Stomach (tissue), 19 donors: ENCODE measurements at places on chromosomes 5 and 9. TPM values are rescaled to one million over a fixed set of nuclear protein-coding genes. Genes with fewer than 3 reads are reported as not detected.

GRCh38 chr9:131220485-131220884 is 55.8 kb downstream of the FAM78A start:
- DNase-seq: no peak
- peaks cover 79% of the 10 kb centered on the region for H3K36me3 ChIP-seq
- no peak overlapping the region for H3K4me3 ChIP-seq

GRCh38 chr9:109454041-109454440 is 44.1 kb downstream of the PTPN3 start:
- no peak overlapping the region for H3K27ac ChIP-seq
- H3K4me3 ChIP-seq: no peak overlapping the region
- peaks cover 14% of the 10 kb centered on the region for H3K36me3 ChIP-seq
- H3K4me1 ChIP-seq: peaks cover 13% of the 10 kb centered on the region

GRCh38 chr9:137168904-137169856 is 671 bp downstream of the LRRC26 start:
- no peaks in the 10 kb centered on the region for H3K36me3 ChIP-seq
- peaks cover 100% of the 10 kb centered on the region for H3K27me3 ChIP-seq
- H3K4me1 ChIP-seq: peaks cover 55% of the 10 kb centered on the region
- DNase-seq: peak; percentile 73
- H3K27ac ChIP-seq: peak overlapping the region; percentile 18

DNA sequence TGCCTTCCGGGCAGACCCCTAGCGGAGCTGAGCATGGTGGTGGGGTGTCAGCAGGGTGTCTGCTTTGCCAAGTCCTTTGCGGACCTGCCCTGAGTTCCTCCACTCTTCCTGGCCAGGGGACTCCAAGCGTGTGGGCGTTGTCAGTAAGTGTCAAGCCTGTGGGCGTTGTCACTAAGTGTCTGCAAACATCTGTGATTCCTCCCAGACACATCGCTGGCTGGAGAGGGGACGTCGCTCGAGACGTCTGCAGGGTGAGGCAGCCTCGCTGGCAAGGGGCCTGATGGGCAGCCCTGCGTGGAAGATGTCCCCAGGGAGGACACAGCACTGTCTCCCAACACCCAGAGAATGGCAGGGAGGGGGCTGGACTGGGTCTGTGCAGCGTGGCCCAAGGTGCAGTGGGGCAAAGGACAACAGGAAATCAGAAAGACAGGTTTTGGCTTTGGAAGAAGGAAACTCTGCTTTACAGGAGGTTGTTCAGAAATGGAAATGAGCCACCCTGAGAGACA is 28.8 kb downstream of the ADAMTSL2 start:
- H3K27ac ChIP-seq: no peak overlapping the region
- H3K4me3 ChIP-seq: no peak overlapping the region
- H3K27me3 ChIP-seq: peaks cover 13% of the 10 kb centered on the region

- H3K27me3 ChIP-seq: no peaks in the 10 kb centered on the region
- H3K4me1 ChIP-seq: peaks cover 21% of the 10 kb centered on the region
- peak overlapping the region; percentile 89 for H3K27ac ChIP-seq
- peaks cover 28% of the 10 kb centered on the region for H3K36me3 ChIP-seq
- peak; percentile 52 for DNase-seq
Measured at GRCh38 chr5:149404746-149405549, 25.9 kb upstream of the IL17B start.

- H3K4me1 ChIP-seq: no peaks in the 10 kb centered on the region
- H3K4me3 ChIP-seq: no peak overlapping the region
- no peak overlapping the region for H3K27ac ChIP-seq
- no peak for DNase-seq
- H3K36me3 ChIP-seq: no peaks in the 10 kb centered on the region
Measured at GRCh38 chr5:131246504-131246903, 17.3 kb upstream of the CDC42SE2 start.

- no peaks in the 10 kb centered on the region for H3K4me1 ChIP-seq
- H3K4me3 ChIP-seq: no peak overlapping the region
- DNase-seq: peak; percentile 10
- no peaks in the 10 kb centered on the region for H3K36me3 ChIP-seq
- H3K27me3 ChIP-seq: no peaks in the 10 kb centered on the region
Measured at GRCh38 chr5:82509762-82510161, 231.6 kb upstream of the RPS23 start.

- H3K4me1 ChIP-seq: no peaks in the 10 kb centered on the region
- H3K27ac ChIP-seq: no peak overlapping the region
- no peaks in the 10 kb centered on the region for H3K27me3 ChIP-seq
Measured at GRCh38 chr9:18317896-18318295, 156.1 kb upstream of the ADAMTSL1 start.

GRCh38 chr9:130283539-130284248 is 18.1 kb downstream of the HMCN2 start:
- H3K4me1 ChIP-seq: no peaks in the 10 kb centered on the region
- H3K27me3 ChIP-seq: peaks cover 7% of the 10 kb centered on the region
- no peak overlapping the region for H3K27ac ChIP-seq
- DNase-seq: no peak

DNA sequence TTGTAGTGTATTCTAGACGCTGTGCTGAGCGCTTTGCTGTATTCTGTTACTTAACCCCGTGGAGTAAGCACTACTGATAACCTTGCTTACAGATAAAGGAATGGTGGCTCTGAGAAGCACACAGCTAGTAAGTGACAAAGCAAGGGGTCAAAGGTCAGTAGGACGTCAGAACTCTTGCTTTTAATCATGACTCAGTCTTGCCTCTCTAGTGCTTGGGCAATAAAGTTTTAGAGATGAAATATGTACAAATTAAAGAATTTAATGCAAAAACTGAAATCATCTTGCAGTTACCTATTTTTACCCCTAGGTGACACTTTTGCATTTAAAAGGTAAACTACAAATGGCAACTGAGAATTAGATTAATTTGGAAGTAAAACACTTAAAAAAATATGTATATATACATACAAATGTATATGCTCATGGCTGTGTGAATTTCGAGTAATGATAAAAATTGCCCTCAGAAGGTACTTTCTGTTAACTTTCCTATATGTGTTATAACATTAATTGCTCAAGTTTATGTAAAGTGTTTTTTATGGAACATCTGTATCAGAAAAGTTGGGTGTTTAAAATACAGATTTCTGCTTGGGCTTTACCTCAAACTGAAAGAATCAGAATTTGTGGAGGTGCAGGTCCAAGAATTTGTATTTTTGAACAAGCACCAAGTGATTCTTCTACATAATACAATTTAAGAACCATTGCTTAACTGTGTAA is 175.1 kb upstream of the DAB2 start:
- H3K4me1 ChIP-seq: no peaks in the 10 kb centered on the region
- H3K36me3 ChIP-seq: no peaks in the 10 kb centered on the region
- no peak overlapping the region for H3K4me3 ChIP-seq

DNA sequence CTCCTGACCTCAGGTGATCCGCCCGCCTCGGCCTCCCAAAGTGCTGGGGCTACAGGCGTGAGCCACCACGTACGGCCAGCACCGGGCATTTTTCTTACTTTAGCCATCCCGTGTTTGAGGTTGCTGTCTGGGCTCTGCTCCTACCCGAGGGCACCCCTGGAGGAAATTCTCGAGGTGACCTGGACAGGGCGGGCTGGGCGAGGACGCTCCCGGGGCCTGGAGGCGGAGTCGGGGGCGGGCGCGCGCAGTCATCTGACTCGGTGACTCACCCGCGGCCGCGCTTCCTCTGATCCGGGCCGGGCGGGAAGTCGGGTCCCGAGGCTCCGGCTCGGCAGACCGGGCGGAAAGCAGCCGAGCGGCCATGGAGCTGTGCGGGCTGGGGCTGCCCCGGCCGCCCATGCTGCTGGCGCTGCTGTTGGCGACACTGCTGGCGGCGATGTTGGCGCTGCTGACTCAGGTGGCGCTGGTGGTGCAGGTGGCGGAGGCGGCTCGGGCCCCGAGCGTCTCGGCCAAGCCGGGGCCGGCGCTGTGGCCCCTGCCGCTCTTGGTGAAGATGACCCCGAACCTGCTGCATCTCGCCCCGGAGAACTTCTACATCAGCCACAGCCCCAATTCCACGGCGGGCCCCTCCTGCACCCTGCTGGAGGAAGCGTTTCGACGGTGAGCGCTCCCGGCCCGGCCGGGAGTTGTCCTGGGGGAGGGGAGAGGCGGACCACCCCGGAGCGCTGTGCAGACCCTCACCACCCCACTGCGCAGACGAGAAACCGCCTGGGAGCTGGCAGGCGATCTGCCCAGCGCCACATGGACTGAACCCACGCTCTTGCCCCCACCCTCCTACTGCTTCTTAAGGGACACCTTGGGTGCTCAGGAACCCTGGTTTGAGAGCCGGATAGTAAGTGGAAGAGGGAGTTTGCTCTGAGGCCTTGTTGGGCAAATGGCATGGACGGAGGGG is at the start of gene HEXB:
TSS of gene HEXB (plus strand) at position 334 of the 952 bp plus-strand sequence. CDS start at position 362, 28 bp downstream.
- peak; percentile 94 for DNase-seq
- no peaks in the 10 kb centered on the region for H3K27me3 ChIP-seq
- peaks cover 8% of the 10 kb centered on the region for H3K36me3 ChIP-seq

GRCh38 chr9:33295571-33295970 is 5.3 kb downstream of the NFX1 start:
- H3K27ac ChIP-seq: no peak overlapping the region
- peaks cover 50% of the 10 kb centered on the region for H3K4me1 ChIP-seq
- DNase-seq: no peak
- H3K27me3 ChIP-seq: no peaks in the 10 kb centered on the region
- H3K36me3 ChIP-seq: peaks cover 18% of the 10 kb centered on the region

- peaks cover 2% of the 10 kb centered on the region for H3K36me3 ChIP-seq
- no peaks in the 10 kb centered on the region for H3K27me3 ChIP-seq
- H3K4me1 ChIP-seq: no peaks in the 10 kb centered on the region
- no peak overlapping the region for H3K4me3 ChIP-seq
- no peak overlapping the region for H3K27ac ChIP-seq
Measured at GRCh38 chr9:94576131-94576530, 17.5 kb downstream of the FBP2 start.

DNA sequence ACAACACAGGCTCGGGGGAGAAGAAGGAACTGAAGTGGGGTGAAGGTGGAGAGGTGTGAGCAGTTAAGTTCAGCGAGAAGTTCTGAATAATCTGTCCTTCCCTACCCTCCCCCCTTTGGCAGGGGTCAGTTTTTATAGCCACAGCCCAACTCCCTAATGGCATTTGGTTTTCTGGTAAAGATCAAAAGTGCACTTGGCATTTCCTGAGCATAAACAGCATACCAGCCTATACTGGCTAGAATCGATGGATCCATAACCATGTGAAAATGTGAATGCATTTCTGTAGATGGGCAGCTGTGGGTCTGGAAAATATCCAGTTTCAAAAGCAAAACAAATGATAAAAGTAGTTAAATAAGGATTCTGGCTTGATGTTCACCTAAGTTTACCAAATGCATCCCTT is 410.9 kb downstream of the PLK2 start:
- H3K36me3 ChIP-seq: no peaks in the 10 kb centered on the region
- no peak overlapping the region for H3K27ac ChIP-seq
- no peaks in the 10 kb centered on the region for H3K27me3 ChIP-seq
- no peak overlapping the region for H3K4me3 ChIP-seq
- no peaks in the 10 kb centered on the region for H3K4me1 ChIP-seq

- H3K27me3 ChIP-seq: no peaks in the 10 kb centered on the region
- H3K4me3 ChIP-seq: no peak overlapping the region
- H3K36me3 ChIP-seq: no peaks in the 10 kb centered on the region
- no peaks in the 10 kb centered on the region for H3K4me1 ChIP-seq
- DNase-seq: peak; percentile 75
- no peak overlapping the region for H3K27ac ChIP-seq
Measured at GRCh38 chr5:111158105-111158744, 66.0 kb upstream of the CAMK4 start.

Gene OTULINL
- polyA plus RNA-seq: 0.93 TPM

Gene PCDHGA5
- not detected for polyA plus RNA-seq

Gene DBH
- polyA plus RNA-seq: 0.15 TPM

Gene HAND1
- polyA plus RNA-seq: not detected

Gene CDX1
- not detected for polyA plus RNA-seq

Gene ANGPTL2
- 5.7 TPM for polyA plus RNA-seq

Gene SH3RF2
- polyA plus RNA-seq: 23.1 TPM

Gene PCDHA1
- not detected for polyA plus RNA-seq
